ENCODE measurements at places on chromosomes 16 and 17. TPM values are rescaled to one million over a fixed set of nuclear protein-coding genes. Genes with fewer than 3 reads are reported as not detected.

DNA sequence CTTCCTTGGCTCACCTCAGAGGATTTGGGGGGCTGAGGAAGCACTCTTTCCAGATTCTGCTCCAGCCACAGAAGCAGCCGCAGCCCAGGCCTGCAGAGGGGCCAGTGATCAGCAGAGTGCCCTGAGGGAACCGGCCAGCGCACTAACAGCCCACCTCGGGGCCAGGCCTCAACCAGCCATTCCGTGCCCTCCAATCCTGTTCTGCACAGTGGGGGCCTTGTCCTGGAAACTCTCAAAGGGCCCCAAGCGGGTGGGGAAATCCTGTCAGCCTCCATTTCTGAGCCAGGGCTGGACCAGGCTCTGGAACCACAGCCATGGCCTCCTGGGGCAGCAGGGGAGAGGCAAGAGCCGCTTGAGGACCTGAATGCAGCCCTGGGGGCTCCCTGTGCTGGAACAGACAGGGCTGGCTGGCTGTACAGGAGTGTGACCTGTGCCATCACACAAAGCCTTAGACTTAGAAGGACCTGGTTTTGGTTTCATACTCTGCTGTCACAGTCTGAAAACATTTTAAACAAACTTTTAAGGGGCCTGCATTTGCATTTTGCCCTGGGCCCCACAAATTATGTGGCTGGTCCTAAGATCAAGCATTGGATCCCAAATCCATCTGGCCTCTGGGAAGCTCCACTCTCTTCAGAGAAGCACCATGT is 10.0 kb downstream of the CNGB1 start:
- no peak for DNase-seq

DNA sequence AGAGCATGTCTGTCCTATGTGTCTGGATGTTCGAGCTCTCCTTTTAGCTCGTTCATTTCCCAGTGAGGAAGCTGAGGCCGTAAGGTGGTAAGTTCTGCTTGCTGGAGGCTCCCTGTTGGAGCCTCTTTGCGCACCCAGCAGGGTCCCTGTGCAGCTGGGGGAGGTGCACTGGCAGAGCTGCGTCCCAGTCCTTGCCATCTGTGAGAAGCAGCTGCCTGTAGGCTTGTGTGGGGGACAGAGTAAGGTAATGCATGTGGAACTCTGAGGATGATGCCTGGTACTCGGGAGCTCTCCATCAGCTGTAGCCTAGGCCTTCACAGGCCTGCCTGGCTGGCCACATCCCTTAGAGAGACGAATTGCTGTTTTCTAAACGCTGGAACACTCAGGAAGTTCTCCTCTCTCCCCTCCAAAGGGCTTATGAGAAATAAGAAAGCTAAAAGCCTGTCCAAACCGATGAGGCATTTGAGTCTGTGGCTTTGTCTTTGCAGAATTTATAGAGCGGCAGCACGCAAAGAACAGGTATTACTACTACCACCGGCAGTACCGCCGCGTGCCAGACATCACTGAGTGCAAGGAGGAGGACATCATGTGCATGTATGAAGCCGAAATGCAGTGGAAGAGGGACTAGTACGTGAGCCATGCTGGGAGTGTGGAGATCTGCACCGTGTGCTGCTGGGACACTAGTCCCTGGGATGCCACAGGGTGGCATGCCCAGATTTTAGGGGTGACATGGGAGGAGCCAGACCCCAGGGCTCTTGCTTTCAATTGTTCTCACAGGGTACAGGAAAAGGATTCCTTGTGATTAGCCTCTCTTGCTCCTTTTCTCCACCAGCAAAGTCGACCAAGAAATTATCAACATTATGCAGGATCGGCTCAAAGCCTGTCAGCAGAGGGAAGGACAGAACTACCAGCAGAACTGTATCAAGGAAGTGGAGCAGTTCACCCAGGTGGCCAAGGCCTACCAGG is 1.6 kb downstream of the NDUFB10 start:
- DNase-seq: no peak

The CCDC200 gene
- not detected for total RNA-seq

GRCh38 chr17:77867976-77868713 is 90.4 kb upstream of the TNRC6C start:
- DNase-seq: no peak

The ITGB4 gene
- 14.2 TPM for total RNA-seq

GRCh38 chr16:22089910-22090309 is 2.4 kb upstream of the VWA3A start:
- no peak for DNase-seq

GRCh38 chr16:3193221-3194212 is 5.5 kb downstream of the OR1F1 start:
- no peak for DNase-seq

DNA sequence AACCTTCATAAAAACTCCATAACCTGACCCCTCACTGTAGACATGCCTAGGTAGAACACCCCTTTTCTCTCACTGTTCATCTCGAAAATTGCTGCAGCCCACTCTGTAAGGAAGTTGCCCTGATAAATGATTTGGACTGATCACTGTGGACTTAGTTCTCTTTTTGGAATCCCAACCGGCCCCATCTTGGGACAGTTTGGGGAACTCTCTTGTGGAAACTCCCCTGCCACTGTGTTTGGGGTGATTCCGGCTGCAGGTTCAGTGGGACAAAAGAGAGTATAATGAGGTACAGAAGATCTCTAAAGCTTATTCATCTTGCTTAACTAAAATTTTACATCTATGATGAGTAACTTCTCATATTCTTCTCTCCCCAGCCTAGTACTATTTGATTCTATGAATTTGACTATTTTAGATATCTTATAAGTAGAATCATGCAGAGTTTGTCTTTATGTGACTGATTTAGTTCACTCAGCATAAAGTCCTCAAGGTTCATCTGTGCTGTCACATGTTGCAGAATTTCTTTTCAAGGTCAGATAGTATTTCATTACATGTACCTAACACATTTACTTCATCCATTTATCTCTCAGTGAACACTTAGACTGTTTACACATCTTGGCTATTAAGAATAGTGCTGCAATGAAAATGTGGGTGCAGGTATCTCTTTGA is 84.9 kb downstream of the ABCA8 start:
- DNase-seq: no peak

GRCh38 chr17:54861471-54861983 is 39.1 kb upstream of the TOM1L1 start:
- no peak for DNase-seq

The CLEC3A gene
- not detected for total RNA-seq

DNA sequence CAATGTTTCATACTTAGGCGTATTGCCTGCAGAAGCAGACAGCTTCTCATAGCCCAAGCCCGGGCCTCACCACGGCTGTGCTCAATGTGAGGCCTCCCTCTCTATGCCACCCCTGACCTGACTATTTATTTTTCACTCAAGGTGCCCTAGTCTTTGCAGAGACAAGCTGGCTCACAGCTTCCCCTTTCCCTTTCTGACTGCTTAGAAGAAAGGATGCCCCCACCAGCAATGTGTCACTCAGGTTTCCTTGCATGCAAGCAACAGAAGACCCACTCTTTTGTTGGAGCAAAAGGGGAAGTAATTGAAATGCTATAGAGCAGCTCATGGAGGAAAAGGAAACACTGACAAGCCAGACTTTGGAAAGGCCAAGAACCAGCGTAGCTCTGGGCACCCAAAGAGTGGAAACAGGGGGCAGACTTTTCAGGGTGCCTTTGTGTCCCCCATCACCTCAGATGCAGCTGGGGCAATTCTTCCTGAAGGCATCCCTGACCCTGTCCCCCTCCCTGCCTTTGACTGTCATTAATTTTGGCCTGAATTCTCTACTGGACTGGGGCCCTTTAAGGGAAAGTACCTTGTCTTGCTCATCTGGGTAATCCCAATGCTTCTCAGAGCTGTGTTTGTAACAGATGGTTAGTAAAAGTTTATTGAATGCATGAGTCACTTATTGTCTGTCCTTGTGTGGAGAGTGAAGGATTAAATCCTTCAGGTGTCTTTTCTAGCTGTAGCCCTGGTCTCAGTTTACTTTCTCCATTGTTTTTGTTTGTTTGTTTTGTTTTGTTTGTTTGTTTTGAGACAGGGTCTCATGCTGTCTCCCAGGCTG is 17.8 kb downstream of the RGS9 start:
- DNase-seq: no peak

GRCh38 chr16:82199209-82199608 is 29.2 kb upstream of the MPHOSPH6 start:
- no peak for DNase-seq

The OSGIN1 gene
- total RNA-seq: 2.8 TPM

The SPATA22 gene
- total RNA-seq: 0.07 TPM

The IQCK gene
- total RNA-seq: 10.8 TPM

GRCh38 chr16:84340325-84341040 is 27.9 kb upstream of the ATP2C2 start:
- no peak for DNase-seq

The GDPD1 gene
- 3.2 TPM for total RNA-seq

DNA sequence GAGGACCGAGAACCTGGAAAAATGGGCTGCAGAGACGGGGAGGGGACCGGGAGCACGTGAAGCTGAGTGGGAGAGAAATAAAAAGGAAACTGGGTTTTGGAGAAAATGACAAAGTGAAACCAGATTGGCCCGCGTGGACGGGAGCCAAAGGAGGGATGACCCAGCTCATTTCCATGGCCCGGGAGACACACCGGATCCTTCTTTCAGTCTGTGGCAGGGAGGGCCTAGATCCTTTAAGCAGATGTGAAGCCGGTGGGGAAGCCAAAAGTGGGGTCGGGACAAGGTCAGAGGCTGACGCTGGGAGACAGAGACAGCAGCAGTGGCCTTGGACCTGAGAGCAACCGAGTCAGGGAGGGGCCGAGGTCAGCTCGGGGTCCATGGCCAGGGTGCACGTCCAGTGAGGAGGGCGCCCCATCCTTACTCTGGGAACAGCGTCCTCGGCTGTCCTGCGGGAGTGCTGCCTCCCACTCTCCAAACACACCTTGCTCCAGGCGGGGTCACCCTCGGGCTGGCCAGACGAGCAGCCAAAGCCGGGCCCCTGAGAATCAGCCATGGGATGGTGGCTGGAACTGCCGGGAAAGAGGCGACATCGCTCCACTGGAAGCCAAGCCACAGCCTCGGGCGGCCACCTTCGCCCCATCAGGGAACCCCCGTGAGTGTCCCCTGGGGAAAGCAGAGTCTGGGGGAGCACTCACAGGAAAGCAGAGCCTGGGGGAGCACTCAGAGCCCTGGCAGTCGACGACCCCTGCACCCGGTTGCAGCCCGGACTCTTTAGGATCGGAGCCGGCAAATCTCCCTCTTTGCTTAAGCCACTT is 17.3 kb downstream of the CA5A start:
- no peak for DNase-seq

DNA sequence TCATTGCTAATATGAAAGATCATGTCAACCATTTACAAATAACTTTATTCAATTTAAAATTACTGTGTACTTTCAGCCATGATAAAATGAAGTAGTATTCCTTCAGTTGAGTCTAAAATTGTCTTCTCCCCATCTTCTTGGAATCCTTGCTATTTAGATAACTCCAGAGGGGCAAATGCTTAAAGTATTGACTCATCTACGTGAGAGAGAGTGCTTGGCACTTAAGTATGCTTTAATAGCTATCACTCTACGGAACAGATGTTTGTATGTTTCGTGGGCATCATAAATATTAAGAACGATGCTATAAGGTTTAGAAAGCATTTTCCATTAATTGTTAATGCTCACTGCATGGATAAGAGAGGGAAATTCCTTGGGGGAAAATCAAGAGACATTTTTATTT is 69.3 kb upstream of the MED13 start:
- DNase-seq: no peak

DNA sequence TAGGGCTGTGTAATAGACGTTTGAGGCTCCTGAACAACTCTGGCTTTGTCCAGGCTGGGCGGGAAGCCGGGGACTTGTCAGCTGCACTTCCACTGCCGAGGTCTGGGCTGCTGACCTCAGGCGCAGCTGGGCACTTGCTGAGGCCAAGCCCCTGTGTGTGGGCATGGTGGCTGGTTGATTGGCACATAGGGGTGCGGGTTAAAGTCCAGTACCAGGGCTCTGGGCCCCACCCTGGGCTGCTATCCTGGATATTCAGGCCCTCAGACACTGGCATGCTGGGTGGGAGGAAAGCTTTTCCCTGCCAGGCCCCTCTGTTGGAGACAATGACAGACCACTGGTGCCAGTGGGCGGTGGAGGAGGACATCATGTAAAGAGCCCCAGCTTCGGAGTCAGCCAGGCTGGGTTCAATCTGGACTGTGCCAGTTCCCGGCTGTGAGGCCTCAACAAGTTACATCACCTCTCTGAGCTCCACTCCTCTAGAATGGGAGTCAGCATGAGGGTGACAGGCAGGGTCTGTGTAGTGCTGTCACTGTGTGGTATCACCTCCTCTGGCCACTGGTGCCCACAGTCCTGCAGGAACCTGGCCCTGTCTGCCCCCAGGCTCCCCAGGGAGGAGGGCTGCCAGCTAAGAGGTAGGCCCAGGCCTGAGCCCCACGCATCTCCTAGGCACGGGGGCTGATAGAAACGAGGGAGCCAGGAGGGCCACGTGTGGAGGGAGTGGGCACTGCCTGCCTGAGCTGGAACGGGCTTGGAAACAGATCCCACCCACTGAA is 42.5 kb downstream of the PSME3IP1 start:
- no peak for DNase-seq

- no peak for DNase-seq
These were observed 11.5 kb upstream of the TBX4 start for GRCh38 chr17:61440697-61441096.

DNA sequence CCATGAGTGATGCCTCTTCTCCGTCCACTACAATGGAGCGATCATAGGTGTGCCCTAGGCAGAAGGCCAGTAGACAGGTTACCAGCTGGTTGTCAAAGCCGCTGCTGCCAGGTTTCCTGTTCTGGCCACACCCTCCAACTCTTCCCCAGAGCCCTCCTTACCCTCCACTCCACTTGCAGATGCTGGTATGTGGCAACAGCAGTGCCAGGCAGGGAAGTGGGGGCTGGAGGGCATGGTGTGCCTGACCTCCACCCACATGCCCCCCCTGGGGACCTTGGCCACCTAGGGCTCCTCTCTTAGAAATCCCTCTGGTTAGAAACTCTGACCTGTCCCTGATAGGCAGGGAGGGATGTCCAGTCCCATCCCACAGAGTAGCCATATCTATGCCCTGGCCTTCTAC is 1.5 kb downstream of the RRAD start:
- DNase-seq: no peak

DNA sequence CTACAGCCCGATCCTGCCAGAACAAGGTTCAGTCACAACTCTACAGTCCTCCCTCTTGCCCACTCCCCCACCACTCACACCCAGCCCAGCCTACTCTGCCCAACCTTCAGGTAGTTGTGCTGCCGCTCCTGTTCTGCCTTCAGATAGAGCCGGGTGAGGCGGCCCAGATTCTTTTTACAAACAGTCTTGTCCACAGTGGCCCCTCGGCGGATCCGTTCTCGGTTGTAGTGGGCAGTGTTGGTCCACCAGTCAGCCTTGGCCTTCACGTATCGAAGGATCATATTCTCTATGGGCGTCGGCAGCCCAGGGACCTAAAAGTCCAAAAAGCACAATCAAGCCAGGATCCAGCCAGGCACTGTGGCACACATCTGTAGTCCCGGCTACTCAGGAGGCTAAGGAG is 8.3 kb downstream of the PRPF8 start:
- DNase-seq: no peak

GRCh38 chr16:71927383-71927782 is 32.1 kb downstream of the IST1 start:
- peak; percentile 84 for DNase-seq

The SLC16A13 gene
- total RNA-seq: 0.92 TPM
